ENCODE measurements at places on chromosomes 13 and 19.
A peak's percentile ranks its signal among the peaks of the same experiment; 100 is the strongest.

GRCh38 chr13:113117335-113117872, 5.2 kb upstream of the F10 start:
- DNase-seq, result no peak

- DNase-seq, result no peak
Observed at GRCh38 chr13:23456437-23457210, 23.1 kb upstream of the SACS start.

GRCh38 chr13:99379856-99380801, 72.9 kb upstream of the GPR183 start:
- peak; percentile 45 for DNase-seq

DNA sequence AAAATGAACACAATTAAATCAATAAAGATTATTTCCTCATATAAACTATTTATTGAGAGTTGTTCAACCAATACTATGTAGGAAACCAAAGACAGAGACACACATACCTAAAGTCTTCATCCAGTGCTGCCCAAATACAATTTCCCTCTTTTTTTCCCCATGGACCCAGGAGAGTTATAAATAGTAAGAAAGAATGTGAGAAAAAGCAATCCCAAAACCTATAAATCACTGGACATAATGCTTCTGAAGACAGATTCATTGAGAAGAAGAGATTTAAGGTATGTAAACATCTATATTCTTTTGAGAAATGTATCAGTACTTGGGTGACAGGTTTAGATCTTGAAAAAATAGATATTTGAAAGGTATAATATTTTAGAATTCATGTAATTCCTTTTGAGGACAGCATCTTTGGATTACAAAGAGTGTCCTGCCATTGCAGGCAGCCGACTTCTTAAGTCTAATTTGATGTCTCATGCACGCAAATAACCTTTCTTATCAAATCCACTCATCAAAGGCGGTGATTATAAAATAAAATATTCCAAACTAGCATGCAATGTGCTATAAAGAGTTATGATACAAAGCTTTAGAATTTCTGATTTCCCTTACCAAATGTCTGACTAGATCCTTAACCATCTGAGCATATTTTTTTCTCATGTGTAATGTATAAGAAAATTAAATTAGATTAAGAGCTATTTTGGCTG, 739.4 kb downstream of the LIG4 start:
- DNase-seq, result no peak

DNA sequence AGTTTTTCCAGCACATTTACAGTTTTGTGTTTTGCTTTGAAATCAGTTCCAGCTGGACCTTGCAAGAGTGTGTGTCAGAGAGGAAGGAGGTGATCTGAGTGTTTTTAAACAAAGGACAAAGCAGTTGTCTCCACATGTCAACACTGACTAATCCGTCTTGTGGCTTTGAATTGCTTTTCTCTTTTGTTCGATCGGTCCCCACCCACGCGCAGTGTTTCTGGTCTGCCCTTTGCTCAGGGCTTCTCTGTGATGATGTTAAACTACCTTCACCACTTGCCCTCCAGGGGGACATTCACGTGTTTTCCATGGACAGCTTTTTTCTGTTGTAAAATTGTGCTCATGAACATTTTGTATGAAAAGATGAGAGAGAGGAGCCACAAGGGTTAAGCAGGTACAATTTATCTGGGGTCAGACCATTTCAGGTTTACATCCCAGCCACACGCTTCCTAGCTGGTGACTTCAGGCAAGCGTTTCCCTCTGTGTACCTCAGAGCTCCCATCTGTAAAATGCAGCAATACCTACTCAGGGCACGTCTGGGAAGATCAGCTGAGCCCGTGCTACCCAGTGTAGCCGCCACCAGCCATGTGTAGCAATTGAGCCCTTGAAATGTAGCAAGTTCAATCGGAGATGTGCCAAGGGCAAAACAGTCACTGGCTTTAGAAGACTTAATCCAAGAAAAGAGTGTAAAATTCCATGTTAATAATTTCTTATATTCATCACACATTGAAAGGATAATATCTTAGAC, 13.5 kb upstream of the PLA2G4C start:
- no peak for DNase-seq

GRCh38 chr19:9128171-9128570, 1.4 kb upstream of the OR7G3 start:
- no peak for DNase-seq

- no peak for DNase-seq
Observed at GRCh38 chr13:113663934-113664333, 3.1 kb upstream of the GRK1 start.

- no peak for DNase-seq
Observed at GRCh38 chr13:34430294-34430693, 511.8 kb upstream of the NBEA start.

GRCh38 chr19:40780582-40780981, 2.5 kb downstream of the RAB4B start:
- DNase-seq, result no peak

GRCh38 chr19:10544753-10545251, 1.1 kb downstream of the ATG4D start:
- no peak for DNase-seq

DNA sequence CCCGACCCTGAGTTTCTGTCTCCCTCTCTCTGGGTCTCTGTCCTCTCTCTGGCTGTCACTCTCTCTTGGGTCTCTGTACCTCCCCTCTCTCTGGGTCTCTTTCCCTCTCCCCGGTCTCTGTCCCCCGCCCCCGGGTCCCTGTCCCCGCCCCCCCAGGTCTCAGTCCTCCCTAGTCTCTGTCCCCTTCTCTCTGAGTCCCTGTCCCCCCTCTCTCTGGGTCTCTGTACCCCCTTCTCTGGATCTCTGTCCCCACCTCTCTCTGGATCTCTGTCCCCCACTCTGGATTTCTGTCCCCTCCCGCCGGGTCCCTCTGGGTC, 2.3 kb upstream of the FTL start:
- no peak for DNase-seq

GRCh38 chr13:48633700-48634099, 20.0 kb upstream of the CYSLTR2 start:
- no peak for DNase-seq

DNA sequence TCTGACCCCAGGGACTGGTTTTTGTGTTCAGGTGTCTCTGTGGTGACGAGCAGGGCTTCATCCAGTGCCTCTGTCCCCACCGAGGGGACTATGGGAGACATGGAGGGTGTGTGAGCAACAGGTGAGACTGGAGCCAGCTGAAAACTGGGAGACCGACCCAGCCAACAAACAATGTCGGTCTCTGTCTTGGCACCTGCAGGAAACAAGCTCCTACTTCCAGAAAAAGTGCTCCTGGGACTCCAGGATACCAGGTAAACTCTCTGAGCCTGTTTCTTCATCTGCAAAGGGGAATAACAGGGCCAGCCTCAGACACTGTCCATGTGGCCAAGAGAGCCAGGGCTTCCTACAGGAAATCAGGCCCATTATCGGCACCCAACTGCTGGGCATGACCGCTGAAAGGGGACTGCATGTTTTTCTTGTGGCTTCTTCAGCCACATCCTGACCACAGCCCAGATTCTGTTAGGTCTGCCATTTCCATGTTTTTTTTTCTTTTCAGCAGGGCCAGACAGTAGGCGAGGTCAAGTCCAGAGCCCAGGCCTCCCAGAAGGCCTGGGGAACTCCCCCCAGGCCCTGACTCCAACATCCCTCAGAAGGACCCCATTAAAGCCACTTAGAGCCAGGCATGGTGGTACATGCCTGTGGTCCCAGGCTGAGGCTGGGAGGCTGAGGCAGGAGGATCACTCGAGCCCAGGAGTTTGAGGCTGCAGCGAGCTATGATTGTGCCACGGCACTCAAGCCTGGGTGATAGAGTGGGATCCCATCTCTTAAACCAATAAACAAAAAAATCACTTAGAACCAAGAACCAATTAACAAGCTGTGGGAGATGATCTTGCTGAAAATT, 836 bp upstream of the BST2 start:
- DNase-seq, result no peak

DNA sequence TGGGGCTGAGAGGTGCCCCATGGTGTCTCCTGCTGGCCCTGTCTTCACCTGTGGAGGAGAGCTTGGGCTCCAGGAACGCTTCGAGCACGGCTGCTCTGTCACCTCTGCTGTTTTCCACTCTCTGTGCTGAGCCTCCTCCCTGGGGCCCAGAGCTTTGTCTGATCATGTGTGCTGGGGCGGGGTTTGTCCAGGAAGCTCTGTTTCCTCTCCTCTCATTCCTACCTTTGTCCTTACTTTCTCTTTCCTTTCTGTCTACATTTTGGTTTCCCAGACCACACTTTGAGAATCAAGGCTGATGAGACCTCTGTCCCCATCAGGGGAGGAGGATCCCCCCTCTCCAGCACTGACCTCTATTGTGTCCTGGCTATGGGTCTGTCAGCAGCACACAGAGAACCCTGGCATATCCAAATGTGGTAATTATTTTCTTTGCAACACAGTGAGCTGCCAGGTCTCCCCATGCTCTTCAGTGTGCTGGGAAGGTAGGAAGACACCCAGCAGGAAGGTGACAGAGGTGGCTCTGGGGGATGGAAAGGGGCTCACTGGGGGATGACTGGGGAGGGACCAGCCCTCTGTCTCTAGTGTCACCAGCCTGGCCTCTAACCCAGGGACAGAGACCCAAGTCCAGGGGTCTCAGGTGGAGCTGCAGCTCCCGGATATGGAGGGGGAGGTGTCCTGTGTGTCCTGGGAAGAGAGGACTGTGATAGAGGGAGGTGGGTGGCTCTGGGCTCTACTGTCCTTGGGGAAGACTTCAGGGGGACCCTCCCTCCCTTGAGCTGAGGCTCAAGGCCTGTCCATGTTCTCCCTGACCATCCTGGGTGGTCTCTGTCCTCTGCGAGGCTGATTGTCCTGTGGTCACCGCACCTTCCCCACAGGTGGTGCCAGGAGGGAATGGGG, at the start of gene CEACAM1:
Gene CEACAM1, minus strand, starts transcription at position 128 of the 894 bp plus-strand sequence. Its CDS starts 107 bp downstream, at position 21.
- DNase-seq, result no peak

- no peak for DNase-seq
Observed at GRCh38 chr13:23504180-23504579, 66.0 kb upstream of the TNFRSF19 start.

GRCh38 chr13:35496006-35496405, 19.5 kb upstream of the MAB21L1 start:
- DNase-seq, result no peak

GRCh38 chr13:102472650-102473049, 70.8 kb upstream of the FGF14 start:
- DNase-seq, result no peak

GRCh38 chr13:44516771-44517170, 59.4 kb downstream of the TSC22D1 start:
- peak; percentile 3 for DNase-seq

GRCh38 chr13:112980434-112980833, 11.4 kb downstream of the MCF2L start:
- DNase-seq, result no peak

DNA sequence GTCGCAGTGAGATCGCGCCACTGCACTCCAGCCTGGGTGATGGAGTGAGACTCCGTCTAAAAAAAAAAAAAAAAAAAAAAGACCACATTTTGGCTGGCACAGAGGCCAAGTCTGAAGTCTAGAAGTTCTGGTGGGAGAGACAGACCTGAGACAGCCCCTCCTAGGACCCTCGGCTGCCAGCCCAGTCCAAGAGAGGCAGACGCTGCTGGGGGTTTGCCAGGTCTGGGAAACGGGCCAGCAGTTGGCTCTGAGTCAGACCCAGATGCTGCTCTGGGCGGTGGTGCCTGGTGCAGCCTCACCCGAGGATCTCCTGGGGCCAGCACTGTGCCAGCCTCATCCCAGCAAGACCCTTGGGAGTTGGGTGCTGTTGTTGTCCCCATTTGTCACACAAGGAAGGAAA, 5.8 kb downstream of the FCHO1 start:
- peak; percentile 94 for DNase-seq
